H1 (cell line): ENCODE measurements at places on chromosomes 16 and 17. TPM values are rescaled to one million over a fixed set of nuclear protein-coding genes. Genes with fewer than 3 reads are reported as not detected.
A peak's percentile ranks its signal among the peaks of the same experiment; 100 is the strongest.

DNA sequence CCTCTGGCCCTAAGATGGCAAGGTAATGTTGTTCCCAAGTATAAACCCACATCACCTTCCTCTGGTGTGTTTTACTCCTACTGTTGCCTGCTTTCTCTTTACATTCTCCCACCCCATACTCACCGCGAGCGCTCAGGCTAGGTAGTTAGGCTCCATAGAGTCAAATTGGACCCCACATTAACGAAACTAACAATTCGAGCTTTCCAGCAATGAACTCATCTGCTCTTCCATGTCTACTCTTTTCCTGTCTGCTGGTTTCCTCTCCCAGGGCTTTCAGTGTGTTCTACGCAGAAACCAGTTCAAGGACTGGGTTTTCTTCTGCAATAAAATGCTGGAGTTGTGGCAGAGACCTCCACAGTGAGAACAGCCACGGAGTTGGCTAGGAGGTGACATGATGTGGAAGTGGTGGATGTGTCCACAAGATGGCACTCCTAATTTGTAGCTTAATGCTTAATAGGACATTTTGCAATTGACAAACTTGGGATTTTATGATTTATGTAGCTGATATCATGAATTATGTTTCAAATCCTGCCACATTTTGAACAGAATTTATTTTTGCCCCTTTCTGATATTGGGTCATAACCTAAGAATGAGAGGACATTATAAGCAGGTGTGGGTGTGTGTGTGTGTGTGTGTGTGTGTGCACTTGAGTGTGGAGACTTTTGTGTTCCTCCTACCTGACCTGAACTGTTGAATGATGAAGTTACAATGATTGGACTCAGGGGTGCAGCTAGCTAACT lies 2.2 kb upstream of the UQCRC2 start:
- no peak for DNase-seq

GRCh38 chr17:7951143-7951792 lies 19.3 kb downstream of the CNTROB start:
- no peak for DNase-seq

GRCh38 chr16:59164461-59164860 lies 430.3 kb upstream of the GOT2 start:
- DNase-seq, result no peak

Gene CEP295NL
- 0.05 and 0.06 TPM in 2 replicates for polyA plus RNA-seq

DNA sequence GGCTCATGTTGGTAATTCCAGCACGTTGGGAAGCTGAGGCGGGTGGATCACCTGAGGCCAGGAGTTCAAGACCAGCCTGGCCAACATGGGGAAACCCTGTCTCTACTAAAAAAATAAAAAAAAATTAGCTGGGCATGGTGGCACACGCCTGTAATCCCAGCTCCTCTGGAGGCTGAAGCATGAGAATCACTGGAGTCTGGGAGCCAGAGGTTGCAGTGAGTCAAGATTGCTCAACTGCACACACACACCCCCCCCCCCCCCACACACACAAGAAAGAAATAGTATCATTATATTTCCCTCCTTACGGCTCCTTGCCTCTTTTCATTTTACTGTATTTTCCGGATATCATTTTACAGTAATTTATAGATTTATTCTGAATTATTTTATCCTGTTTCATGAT lies 963.1 kb upstream of the GOT2 start:
- DNase-seq, result no peak

- peak; percentile 72 for DNase-seq
Observed at GRCh38 chr16:4011225-4011939, 104.9 kb downstream of the ADCY9 start.

DNA sequence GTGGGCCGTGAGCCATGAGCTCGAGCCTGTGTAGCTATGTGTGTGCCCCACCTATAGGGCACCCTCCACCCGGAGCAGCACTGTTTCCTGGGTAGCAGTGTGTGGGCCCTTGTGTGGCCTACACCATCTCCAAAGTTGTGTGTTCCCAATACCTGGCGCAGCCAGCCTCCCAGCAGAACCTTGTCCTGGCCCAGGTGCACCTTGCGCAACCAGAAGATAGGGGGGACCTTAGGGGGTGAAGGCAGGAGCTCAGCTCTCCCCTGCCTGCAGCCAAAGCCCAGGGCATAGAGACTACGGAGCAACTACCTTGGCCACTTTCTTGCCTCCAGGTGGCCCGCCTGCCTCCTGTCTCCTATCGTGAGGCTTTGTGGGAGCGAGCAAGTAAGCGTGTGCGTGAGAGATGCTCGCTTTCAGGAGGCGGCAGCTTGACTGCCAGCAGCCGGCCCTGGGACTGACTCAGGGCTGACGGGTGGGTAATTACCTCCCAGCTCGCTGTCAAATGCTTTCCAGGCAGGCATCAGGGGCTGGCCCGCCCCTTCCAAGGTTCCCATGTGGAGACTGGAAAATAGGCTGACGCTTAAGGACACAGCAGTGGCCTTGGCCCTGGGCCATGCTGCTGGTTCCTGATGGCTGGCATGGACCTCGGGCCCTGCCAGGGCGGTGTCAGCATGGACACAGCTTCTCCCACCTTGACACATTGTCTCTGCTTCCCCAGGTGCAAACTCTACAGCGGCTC lies 19.0 kb downstream of the TRAF7 start:
- no peak for DNase-seq

Gene TP53I13
- 35.7 and 42.6 TPM in 2 replicates for polyA plus RNA-seq

DNA sequence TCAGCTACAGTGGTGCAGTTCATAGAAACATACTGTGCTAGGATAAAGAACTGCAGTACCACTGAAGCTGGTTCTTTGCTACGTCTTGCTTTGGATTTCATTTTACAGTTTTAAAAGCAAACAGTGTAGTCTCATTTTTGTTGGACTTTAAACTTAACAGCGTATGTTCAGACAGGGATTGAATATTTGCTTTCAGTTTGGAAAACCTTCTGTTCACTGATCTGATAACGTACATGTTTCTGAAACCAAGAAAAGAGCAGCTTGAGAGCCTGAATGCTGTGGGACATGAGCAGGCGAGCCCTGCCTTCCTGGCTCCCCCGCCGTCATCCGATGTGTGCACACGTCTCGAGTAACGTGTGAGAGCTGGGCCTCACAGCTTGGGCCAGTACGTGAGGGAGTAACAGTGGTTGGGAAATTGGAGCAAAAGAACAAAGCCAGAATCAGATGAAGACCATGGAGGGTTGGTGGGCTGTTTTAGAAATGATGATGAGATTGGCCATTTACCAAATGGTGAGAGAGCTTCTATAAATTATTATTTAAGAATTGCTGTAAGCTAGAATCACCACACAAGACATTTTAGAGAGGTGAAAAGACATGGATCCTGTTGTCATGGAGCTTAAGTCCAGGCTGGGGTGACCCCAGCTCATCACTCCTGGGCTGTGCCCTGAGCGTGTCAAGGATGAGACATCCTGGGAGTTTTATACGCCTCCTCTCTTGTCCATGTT lies 20.8 kb upstream of the CLEC18C start:
- no peak for DNase-seq

Gene PFAS
- polyA plus RNA-seq, result 88.4 and 120 TPM in 2 replicates

Gene ACBD4
- polyA plus RNA-seq, result 7.3 and 14.2 TPM in 2 replicates

DNA sequence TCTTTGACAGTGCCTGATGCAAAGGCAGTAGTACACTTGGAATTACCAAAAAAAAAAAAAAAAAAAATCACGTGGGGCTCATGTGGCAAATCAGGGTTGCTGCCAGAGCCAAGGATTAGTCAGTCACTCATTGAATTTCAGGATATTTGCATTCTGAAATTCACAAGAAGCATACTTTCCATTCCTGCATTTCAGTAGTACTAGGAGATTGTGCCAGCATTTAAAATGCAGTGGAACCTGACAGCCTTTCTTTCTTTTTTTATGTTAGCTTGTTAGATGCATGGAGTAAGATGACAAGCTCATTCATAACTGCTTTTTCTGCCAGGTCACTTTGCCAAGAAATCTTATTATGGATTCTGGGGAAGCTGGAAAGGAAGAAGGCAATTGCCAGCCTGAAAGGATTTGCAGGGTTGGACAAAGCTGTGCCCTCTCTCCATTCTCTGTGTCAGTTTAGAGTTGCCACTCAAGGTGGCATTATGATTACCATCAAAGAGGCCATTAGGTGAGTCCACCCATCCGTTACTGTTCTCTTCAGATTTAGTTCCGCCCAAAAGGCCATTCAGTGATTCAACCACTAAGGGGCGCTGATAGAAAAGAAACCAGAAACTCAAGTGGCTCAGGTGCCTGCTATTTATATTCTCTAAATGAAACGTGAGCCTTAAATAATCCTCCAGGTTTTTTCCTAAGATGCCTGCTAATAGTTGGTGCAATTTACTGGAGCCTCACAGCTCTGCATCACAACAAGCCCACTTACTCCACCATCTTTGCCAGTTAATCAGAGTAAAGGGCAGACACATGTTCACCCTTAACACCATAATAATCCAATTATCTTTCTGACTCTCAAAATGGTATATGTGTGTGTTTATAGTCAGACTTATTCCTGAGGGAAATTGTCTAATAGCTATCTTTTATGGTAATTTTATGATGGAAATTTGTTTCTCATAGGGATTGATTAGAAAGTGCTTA lies 59.0 kb downstream of the TANGO6 start:
- DNase-seq, result no peak

- no peak for DNase-seq
Observed at GRCh38 chr17:72587773-72588511, 467.1 kb downstream of the SOX9 start.

- DNase-seq, result no peak
Observed at GRCh38 chr16:1984347-1985225, 593 bp downstream of the GFER start.

DNA sequence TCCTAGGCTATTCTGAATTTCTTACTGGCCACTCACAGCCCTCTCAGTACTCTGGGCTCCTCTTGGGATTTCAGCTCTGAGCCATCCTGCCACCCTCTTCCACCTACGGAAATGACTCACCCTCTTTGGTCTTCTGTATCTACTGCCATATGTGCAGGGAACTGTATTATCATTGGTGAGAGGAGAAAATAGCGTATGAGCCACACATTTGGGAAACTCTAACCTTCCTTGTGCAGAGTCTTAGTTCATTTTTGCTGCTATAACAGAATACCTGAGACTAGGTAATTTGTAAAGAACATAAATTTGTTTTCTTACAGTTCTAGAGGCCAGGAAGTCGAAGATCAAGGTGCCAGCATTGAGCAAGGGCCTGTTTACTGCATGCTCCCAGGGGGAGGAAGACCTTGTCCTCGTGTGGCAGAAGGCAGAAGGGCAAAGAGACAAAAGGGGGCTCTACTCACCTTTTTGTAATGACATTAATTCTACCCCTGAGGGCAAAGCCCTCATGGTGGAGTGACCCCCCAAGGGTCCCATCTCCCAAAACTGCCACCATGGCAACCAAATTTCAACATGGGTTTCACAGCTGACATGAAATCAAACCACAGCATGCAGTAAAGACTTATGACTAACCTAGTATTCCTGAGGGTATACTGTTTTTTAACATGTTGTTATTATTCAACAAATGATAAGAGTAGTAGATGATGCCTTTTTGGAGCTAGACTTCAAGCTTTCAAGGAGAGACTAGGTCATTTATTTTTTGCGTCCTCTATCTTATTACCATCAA lies 191.8 kb downstream of the PRKCA start:
- no peak for DNase-seq

- DNase-seq, result no peak
Observed at GRCh38 chr17:71883258-71883657, 237.6 kb upstream of the SOX9 start.

- DNase-seq, result no peak
Observed at GRCh38 chr16:27691721-27692120, 141.8 kb downstream of the KATNIP start.

GRCh38 chr17:12407495-12408252 lies 258.0 kb upstream of the MYOCD start:
- no peak for DNase-seq
